Left ventricle myocardium superior (tissue), 1 donor: ENCODE measurements at places on chromosomes 13 and 19. TPM values are rescaled to one million over a fixed set of nuclear protein-coding genes. Genes with fewer than 3 reads are reported as not detected.

Gene SRRM5
- total RNA-seq, result 0.20 TPM

Gene ONECUT3
- total RNA-seq, result not detected

Gene LRRC8E
- 3.1 TPM for total RNA-seq

DNA sequence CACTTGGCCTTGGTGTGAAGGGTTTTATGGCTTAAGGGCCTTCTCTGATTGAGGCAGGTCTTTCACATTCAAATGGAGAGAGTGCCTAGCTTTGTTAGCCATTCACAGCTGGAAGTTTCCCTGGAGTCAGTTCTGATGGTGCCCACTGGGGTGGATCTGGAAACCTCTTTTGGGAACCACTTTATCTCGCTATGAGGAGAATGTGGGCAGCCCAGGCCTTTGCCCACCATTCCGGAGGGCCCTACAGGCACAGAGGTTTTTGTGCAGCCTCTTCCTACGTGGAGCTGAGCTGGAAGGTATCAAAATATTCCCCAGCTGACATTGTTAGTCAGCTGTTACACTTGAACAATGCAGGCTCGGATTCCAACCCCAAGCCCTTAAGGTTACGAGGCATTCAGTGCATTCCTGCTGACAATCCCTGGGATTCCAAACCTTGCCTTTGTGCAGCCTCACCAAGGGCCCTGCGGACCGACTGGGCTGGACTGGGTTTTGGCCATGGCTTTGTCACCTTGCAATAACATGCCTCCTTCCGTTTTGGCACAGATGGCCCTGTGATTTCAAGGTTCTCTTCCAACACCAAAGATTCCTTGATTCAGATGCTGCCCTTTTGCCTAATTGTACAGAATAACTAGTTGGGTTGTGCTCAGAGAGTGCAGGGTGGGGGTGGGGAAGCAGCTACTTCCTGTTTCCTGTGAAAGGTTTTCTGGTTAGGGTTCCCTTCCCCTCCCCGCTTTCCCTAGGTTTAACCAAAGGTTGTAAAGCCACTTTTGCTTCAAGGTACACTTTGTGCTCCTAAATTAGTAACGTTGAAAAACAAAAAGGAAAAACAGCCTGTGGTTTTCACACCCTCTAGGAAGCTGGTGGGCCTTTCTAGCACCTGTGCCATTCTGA, 27.0 kb downstream of the SAE1 start:
- DNase-seq, result peak; percentile 41

Gene SPRED3
- total RNA-seq, result 0.10 TPM

DNA sequence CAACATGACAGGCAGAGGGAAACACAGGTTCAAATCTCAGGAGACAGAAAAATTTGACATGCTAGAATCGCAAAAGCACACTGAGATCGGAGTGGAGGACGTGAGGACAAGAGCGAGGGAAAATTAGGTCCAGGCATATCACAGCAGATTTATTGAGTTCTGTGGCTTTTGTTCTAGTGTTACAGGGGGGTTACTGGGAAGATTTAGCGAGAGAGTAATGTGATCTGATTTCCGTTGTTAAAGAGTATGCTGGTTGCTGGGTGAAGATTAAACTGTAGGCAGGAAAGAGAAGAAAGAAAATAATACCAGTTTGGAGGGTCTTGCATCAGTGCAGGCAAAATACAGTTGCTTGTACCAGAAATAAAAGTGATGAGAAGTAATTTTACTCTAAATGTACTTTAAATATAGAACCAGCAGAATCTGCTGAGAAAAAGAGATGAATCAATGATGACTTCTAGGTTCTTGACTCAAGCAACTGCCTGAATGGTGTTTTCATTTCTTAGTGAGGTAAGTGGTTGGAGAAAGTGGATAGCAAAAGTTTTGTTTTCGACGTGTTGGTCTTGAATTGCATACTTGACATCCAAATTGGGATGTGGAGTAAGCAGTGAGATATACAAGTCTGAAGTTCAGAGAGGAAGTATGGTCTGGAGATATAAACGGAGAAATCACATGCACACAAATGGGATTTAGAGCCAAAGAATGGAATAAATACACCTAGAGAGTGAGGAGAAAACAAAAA, 35.7 kb downstream of the UFM1 start:
- DNase-seq, result no peak

Gene KISS1R
- not detected for total RNA-seq
